Kidney tubule cell (primary cell): ENCODE measurements at places on chromosomes 13 and 19.

DNA sequence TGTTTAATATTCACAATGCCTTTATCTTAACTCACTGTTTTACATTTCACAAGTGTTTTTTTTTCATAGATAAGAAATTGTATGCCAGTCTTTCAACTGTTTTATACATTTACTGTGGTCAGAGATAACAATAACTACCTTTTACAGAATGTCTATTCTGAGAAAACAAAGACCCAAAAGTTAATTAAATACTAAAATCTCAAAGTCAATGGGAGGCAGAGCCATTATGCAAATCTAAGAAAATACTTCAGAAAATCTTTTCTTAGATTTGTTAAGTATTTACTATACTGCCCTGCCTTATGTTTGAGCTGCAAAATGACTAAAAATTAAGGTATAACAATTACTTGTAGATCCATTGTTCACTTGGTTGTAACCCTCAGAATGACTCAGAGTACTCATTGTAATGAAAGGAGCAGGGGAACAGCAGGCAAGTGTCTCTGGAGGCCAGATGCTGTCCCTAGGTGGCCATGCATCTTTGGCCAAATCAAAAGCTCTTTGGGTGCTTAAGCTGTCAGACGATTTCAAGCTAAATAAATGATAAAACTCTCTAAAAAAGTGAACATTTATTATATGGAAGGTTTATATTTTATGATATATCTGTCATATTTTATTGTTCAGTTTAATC lies 770.1 kb upstream of the PCDH20 start:
- no peak for DNase-seq

DNA sequence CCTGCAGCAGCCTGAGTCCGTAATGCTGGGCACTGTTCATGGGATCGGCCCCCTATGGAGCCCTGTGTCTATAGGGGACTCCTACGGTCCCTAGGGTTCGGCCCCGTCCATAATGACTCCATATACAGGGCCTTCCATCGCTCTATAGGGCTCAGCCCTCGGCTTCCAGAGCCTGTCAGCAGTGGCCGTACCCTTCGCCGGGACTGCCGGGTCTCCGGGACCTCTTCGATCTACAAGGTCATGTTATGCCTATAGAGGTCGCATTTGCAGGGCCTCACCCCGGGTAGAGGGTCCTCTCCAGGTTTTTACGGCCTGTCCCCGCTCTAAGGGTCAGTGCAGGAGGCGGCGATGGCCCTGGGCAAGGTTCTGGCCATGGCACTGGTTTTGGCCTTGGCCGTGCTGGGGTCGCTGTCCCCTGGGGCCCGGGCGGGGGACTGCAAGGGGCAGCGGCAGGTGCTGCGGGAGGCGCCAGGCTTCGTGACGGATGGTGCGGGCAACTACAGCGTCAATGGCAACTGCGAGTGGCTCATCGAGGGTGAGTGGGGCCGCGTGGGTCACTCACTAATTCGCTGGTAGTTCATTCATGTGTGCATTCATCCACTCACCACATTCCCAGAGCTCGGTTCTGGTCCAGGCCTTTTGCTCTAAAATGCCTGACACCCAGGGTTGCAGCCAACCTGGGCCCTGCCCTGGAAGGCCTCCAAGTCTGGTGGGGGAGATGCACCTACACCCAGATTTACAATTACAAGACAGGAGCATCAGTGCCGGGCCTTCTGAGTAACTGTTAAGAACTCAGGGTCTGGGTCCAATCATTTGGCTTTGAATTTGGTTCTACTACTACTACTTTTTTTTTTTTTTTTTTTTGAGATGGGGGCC lies 699 bp downstream of the MEGF8 start:
- peak; percentile 35 for DNase-seq

DNA sequence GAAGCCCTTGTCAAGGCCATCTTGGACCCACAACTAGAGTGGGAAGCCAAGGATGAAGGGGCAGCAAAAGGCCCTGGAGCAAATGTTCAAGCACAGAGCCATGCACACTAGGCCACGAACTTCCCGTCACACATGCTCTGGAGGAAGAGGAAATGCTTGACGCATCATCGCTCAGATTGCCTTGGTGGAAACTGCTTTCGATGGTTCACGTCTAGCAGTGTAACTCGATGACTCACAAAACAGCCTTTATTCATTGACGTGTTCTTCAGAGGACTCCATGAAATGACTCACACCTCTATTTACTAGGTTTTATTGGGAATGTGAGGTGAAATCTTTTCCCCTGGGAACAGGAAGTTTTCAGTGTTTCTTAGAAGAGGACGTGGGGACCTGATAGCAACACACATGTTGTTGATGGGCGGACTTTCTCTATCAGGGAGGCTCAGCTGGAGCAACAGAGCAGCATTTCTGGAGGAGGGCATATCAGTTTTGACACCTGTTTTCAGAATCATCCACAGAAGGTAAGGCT lies 79.8 kb upstream of the FLT1 start:
- peak; percentile 97 for DNase-seq

- no peak for DNase-seq
Measured at GRCh38 chr19:456547-457110, 4.2 kb downstream of the SHC2 start.

DNA sequence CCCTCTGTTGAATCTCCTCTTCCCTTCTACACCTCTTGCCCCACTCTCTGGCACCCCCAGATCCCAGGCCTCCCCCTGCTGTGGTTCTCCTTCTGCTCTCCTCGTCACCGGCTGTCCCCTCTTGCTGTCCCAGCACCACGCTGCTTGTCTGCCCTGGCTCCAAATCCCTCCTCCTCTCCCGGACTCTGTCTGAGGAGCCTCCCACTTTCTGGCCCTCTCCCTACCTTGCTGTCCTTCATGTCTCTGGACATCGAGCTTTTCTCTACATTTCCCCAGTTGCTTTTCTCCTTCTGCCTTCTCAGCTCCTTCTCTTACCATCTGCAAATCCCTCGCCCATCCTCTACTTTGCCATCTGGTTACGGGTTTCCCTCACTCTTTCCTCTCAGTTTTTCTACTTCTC lies 1.2 kb downstream of the ZNF347 start:
- peak; percentile 35 for DNase-seq

DNA sequence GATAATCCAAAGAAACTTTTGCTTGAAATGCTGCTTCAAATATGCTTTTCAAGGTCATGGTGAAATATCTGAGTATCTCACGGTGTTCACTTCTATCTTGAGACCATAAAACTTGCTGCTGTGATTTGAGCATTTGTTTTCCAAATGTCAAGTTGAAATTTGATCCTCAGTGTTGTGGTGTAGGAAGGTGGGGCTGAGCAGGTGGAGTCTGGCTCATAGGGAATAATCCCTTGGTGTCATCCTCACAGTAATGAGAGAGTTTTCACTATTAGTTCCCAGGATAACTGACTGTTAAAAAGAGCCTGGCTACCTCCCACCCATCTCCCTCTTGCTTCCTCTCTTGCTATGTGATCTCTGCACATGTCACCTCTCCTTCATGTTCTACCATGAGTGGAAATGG lies 858.0 kb upstream of the SLITRK5 start:
- DNase-seq: no peak

GRCh38 chr13:52980695-52981094 lies 47.9 kb upstream of the OLFM4 start:
- DNase-seq: peak; percentile 19

DNA sequence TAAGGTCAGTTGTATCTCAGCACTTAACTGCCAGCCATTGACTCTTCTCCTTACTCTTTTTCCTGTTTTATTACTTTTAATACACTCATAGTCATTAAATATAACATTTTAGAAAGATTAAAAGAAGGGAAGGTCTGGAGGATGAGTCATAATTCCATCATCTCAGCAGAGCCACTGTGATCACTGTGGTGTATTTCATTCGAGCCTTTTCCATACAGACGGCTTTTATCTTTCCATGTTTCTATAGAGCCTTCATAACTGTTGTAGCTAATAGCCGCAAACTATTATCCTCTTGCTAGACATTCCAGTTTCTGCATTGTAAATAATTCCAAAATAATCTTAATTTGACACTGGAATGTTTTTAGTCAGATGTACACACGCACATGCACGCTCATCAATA lies 4.7 kb upstream of the FLT1 start:
- no peak for DNase-seq
